Ovary (tissue), 10 donors: ENCODE measurements at places on chromosomes 12 and 14. TPM values are rescaled to one million over a fixed set of nuclear protein-coding genes. Genes with fewer than 3 reads are reported as not detected.

The CRACR2A gene
- total RNA-seq: 5.8 TPM

DNA sequence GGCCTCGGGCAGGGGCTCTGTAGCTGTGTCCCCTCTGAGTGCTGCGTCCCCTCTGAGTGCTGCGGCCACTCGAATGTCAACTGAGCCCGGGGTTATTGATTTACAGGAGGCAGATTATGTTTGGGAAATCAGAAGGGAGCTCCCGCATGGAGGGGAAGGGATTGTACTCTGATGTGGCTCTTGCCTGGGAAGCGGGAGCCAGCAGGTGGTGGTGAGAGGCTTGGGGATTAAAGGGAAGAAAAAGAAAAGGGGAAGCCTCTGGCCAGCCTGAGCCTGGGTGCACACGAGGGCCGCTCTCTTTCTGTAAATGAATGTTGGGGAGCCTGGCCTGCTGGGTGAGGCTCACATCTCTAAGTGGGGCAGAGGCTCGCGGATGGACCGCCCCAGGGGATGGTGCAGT, 143.7 kb downstream of the AACS start:
- no peak for DNase-seq

- DNase-seq: no peak
Measured at GRCh38 chr14:33237115-33237740, 298.5 kb downstream of the NPAS3 start.

The TOMM20L gene
- not detected for total RNA-seq

DNA sequence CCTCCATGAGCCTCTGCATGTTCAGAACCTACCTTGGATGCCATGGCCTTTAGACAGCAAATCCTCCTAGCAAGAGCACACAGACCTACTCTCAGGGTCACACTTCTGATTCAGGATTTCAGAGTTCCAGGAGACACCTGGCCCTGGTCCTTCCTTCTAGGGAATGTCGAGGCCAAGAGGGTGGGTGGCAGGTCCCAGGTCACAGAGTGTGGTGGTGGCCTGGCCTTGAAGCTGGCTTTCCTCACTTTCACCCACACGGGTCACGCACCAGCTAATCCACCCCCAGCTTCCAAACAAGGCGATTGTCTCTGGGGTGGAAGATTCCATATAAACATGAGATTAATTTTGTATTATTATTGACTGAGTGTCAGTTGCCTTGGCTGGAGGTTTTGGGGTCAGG, 328.3 kb upstream of the RTL1 start:
- DNase-seq: no peak

The KRT4 gene
- 0.17 TPM for total RNA-seq

The PSMB11 gene
- not detected for total RNA-seq

DNA sequence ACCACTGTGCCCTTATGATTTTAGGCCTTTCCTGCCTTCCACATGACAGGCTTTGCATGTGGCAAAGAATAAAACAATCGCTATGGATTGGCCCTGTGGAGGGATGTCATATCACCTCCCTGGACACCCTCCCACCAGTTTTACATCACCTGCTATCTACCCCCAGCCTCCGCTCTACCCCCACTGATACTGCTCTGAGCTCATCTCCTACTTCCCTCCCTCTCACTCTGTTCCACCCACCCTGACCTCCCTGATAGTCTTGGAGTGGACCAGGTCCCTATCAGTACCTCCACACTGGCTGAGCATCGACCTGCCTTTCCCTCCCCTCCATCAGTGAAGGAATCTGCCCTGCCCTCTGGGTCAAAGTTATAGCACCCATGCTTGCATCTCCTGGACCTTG, 91.8 kb upstream of the FOXN3 start:
- no peak for DNase-seq

DNA sequence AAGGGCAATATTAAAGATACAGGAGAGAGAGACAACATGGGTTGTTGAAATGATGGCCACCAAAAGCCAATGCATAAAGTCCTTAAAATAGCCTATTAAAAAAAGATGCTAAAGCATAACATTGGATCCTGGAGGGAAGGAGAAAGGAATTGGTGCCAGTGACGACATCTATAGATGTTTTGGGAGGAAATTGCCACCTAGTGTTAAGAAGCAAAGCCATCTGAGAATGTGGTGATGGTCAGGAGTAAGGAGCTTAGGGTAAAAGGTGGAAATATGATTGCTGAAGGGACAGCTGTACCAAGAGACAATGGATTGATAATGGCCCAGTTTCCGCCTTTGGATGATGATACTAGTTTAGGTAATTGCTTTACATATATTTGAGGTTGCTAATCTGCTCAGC, 85.1 kb downstream of the TMEM30B start:
- no peak for DNase-seq

DNA sequence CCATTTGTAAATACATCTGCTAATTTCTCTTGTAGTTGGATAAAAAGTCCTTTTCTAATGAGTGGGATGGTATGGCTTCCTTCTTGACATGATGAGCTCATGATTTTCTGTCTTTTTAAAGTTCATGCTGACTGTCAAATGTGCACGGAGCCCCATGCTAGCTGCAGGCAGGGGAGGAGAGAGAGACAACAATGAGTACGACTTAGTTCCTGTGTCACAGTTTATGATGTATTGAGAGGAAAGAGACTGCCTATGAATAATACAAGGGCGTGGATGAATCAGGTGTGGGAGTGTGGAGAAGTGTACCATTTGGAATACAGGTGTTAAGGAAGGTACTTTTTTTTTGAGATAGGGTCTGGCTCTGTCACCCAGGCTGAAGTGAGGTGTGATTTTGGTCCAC, 10.7 kb upstream of the TBC1D30 start:
- DNase-seq: no peak

The PITPNM2 gene
- total RNA-seq: 71.8 TPM

DNA sequence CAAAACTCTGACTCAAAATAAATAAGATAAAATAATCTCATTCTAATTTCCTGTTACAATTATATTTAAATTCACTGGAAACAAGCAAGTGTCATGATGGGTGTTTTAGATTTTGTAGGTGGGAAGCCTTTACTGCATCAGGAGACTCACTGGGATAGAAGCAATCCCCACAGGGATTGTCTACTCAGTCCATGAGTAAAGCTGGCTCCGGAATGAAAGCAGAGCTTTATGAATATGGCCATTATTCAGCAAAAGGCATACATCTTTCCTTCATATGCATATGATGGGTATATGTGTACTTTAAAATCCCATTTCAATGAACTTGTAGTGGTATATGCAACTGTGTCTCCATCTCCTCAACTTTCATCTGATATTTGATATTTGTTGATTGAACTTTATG, 25.4 kb upstream of the PPM1H start:
- no peak for DNase-seq
